ENCODE measurements at places on chromosomes 12 and 14.

DNA sequence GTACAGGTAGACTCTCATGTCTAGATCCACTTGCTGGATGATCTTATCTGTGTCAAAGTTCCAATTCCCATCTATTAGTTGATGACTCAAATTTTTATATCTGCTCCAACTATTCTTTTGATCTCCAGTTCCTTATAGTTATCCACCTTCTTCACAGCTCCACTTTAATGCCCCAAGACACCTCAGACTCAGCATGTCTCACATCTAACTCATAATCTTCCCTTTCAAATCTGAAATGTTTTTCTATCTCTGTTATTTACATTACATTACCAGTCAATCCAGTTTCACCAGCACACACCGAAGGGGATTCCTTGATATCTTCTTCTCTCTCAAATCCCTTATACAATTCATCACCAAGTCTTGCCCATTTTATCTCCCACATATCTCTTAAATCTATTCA is 3.7 kb upstream of the METAP2 start:
- DNase-seq, result no peak

- DNase-seq, result peak; percentile 53
Measured at GRCh38 chr14:100589071-100589759, 2.0 kb upstream of the BEGAIN start.

DNA sequence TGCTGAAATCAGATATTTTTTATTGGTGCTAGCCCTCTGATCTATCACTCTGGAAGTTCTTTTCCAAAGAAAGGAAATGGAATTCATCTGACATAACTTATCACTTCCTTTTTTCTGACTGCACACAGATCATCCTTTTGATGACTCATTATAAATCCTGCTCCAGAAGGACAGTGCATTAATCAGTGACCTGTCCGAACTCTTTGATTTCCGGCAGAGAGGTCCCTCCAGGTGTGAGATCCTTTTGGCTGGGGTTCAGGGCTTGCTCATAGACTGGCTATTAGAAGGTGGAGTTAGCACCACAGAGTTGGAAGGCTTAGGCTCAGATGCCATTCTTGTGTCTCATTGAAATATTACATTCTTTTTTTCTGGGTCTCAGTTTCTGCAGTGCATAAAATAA is 328.2 kb downstream of the ZFP36L1 start:
- no peak for DNase-seq

DNA sequence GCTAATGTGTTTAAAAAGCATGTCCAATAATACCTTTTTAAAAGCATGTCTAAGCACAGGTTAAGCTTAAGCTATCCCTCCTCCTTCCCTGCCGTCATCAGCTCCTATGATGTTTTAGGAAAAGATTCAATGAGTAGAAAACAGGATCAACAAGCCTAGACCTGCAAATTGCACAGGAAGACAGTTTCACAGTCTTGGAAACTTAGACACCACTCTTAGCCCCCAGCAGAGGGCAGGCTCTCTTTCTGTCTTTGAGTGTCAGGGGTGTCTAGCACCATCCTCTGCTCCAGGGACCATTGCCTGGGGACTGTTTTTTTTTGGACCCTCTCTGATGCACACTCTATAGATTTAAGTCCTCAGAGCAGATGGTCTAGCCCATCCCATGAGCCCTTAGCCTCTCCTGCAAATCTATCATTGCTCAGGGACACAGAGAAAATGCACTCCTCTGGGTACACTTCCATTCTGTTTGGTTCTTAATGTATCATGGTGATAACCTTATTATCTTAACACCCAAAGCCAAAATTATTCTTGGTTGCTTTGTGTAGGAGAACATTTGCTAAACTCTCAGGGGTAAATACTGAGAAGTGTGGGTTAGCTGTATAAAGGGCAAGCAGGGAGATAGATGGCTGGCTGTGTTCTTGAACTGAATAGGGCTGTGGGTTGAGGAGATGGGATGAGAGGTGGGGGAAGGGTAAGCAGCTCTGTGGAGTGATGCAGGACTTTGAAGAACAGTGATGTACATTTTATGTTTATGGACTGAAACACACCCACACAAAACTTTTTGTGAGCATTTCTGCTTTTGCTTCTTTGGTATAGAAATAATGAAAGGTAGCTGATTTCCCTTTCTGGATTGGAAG is 259.9 kb upstream of the DDHD1 start:
- DNase-seq, result peak; percentile 16

DNA sequence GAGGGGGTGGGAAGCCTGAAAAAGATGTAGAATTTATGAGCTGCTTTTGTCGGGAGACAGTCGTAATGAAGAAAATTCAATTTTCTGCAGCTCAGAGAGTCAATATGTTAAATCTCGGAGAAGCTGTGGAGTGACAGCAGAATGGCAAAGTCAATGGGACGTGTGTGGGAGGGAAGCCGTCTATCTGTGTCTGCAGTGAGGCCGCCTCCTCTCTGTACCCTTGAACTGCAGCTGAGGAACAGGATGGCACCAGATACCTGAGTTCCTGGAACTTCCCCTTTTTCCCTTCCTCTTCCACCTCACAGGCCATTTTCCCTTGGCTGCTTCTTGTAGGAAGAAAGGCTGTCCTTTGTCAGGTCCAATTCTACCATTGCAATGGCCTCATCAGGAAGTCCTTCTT is 9.3 kb upstream of the CALCOCO1 start:
- DNase-seq, result peak; percentile 31

- DNase-seq, result no peak
Measured at GRCh38 chr12:40055228-40055579, 50.7 kb downstream of the SLC2A13 start.

- no peak for DNase-seq
Measured at GRCh38 chr12:98945864-98946263, 300.8 kb downstream of the APAF1 start.

- no peak for DNase-seq
Measured at GRCh38 chr14:62071039-62071438, 308.8 kb downstream of the SNAPC1 start.

DNA sequence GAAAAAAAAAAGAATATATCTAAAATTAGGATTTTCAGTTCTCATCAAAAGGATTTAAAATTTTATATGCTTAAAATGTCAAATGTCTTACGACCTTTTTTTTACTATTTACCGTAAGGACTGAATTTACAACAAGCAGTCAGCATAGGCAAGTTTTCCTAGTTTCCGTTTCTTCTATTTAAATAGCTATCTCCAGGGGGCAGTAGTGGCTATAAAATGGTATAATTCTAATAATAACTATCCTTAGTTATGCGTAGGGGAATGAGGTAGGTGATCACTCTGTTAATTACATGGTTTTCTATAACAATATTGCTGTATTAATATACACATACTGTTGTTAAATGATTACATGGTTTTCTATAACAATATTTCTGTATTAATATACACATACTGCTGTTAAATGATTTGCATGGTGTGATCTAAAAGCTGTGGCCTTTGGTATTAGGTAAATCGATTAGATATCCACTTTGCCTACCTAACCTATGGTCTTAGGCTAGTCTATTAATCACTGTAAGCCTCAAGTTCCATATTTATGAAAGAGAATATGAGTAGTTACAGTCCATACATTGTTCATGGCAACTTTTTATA is 217.7 kb upstream of the PDZRN4 start:
- DNase-seq, result no peak

DNA sequence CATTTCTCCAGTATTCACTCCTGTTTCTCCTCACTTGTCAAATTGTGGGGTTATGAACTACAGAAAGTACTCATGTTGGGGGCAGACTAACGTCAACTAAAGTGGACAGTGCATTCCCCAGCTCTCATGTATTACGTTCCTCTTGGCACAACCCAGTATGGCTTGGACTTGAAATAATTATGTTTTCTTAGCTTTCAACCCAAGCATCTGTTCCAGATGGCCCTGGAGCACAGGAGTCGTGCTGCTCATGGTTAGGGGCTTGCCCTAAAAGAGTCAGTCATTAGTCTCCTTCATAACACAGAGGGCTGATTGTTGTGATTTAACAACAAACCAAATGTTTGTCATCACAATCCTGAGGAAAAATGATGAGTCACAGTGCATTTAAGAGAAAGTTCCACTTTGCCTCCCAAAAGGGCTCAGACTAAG is 154.4 kb downstream of the RPAP3 start:
- DNase-seq, result no peak

- no peak for DNase-seq
Measured at GRCh38 chr12:84413656-84414055, 498.9 kb downstream of the SLC6A15 start.

All from cerebellar cortex (tissue), 1 donor.